ENCODE measurements at places on chromosomes 1 and 21.

- peak; percentile 8 for DNase-seq
Observed at GRCh38 chr1:209882942-209883340, 55.1 kb upstream of the SYT14 start.

GRCh38 chr1:110682898-110683297 is 8.2 kb upstream of the KCNA3 start:
- no peak for DNase-seq

- DNase-seq: no peak
Observed at GRCh38 chr1:206587904-206588303, 24.4 kb downstream of the EIF2D start.

GRCh38 chr1:212608959-212609700 is 569 bp downstream of the ATF3 start:
- DNase-seq: no peak

GRCh38 chr1:68148631-68149030 is 83.7 kb downstream of the WLS start:
- no peak for DNase-seq

DNA sequence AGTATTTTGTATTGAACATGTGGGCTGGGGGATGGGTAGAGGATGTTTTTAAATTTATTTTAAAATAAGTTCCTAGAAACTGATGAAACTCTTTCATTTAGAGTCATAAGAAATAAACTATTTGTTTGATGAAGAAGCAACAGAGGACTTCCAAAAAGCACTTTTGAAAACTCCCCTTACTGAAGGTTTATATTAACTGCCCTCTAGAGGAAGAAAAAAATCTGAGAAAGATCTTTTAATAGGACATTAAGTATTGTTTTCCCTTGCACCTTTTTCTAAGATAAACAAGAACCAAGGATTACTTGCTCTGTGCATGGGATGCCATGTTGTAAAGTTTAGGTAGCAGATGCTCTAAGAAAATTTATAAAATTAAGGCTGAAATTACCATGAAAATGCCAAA is 14.1 kb downstream of the DISP1 start:
- DNase-seq: no peak

GRCh38 chr1:9289711-9290485 is 2.8 kb upstream of the SPSB1 start:
- no peak for DNase-seq

DNA sequence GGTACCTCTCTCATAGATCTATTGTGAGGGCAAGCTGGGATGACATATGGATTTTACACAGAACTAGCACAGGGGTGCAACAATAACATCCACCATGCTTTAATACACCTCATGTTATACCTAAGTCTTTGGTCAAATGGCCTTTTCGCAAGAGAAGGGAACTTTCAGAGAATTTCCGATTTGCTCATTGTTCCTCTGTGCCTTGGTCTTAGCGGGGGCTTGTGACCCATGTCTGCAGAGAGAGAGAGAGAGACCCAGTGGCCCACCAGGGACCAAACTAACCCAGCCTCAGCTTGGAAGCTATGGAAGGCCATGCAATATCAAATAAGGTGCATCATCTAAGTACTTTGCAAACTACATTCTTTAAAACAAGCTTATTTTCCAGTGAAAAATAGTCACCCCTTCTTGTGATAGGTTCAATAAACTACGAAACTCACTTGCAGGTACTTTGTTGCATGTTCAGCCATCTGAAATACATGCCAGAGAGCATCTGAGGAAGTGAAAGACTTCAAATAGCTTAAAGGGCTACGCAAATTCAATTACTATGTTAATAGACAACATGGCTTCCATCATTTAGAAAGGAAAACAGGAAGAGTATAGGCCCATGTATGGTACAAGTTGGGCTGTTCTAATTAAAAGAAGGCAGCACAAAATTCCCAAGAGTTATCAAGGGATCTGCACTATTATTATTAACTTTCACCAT is 100.7 kb downstream of the KCNN3 start:
- DNase-seq: no peak

DNA sequence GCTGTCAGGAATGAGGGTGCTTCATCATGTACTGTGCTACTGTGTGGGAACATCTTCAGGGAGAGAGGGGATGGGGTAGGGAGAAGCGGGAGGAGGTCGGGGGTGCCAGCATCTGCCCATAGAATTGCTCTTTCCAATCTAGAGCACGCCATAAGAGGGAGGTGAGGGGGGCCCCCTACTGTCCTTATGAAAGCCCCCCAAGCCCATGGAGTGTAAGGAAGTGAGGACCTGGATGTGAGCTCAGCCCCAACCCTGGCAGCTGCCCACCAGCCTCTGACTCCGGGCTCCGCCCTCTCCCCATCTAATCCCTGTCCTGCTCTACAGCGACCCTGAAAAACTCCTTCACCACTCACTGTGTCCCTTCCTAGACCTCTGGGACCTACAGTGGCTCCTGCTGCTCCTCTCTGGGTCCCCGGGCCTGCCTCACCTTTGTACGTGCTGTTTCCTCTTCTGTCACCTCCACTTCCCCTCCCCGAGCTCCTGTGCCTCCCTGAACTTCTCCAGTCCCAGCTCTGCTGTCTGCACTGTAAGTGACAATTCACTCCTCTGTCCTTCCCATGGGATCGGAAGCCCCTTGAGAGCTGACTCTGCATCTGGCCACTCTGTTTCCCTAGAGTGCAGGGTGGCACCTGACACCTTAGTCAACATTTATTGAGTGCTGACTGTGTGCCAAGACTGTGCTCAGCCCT is 269.4 kb downstream of the PTPRU start:
- DNase-seq: no peak

DNA sequence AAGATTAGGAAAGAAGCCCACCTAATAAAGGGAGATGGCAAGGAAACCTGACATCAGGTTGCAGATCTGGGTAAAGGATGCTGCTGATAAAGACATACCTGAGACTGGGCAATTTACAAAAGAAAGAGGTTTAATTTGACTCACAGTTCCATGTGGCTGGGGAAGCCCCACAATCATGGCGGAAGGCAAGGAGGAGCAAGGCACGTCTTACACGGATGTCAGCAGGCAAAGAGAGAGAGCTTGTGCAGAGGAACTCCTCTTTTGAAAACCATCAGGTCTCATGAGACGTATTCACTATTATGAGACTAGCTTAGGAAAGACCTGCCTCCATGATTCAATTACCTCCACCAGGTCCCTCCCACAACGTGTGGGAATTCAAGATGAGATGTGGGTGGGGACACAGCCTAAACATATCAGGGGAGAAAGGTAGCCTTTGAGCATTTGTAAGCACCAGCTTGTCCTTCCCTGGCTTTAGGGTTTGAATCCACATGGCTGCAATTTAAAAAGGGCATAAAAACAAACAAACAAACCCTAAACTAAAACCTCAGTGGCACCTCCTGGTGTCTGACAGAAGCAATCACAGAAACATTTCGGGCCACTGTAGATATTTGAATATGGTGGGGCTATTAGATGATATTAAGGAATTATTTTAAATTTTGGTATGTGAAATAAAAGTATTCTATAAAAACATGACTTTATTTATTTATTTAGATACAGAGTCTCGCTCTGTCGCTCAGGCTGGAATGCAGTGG is 33.1 kb downstream of the SLC2A7 start:
- no peak for DNase-seq

DNA sequence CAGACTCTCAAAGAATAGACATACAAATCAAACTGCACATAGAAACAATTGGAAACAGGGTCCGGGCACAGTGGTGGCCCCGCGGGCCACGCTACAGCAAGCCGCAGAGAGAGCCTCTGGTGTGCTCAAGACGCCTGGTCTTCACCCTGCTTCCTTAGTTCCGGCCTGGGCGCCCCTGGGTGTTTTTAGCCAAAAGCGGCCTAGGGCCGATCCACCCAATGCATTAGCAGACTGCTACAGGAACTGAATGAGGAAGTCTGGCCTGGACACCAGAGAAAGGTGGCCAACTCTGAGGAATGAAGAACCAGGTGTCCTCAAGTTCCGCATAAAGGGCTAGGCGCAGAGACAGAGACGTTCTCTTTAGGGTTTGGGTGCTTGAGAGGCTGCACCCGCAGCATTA is 1.7 kb downstream of the PRRX1 start:
- DNase-seq: no peak

DNA sequence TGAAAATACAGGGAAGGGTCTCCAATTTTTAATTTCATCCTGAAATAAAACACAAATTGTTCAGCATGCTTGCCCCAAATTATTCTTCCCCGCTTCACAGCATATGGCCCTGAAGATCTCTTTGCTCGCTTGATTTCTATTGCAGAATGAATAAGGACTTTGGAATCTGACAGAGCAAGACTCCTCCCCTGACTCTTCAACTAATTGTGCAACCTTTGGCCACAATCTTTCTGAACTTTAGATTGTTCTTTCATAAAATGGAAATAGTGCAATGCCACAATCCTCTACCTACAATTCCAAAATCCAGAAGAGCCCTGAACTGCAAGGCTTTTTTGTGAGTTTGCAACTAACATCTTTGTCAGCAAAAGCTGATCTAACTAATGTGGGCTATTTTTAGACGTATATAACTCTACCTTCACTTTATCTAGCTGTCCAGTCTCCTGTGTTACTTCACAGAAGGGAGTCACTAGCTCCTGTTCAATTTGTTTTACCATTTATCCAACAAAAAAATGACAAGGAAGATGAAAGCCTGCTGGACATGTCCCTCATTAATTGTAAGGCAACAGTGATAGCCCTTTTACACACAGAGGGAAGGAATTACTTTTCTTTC is 13.4 kb downstream of the RNASEL start:
- peak; percentile 66 for DNase-seq

DNA sequence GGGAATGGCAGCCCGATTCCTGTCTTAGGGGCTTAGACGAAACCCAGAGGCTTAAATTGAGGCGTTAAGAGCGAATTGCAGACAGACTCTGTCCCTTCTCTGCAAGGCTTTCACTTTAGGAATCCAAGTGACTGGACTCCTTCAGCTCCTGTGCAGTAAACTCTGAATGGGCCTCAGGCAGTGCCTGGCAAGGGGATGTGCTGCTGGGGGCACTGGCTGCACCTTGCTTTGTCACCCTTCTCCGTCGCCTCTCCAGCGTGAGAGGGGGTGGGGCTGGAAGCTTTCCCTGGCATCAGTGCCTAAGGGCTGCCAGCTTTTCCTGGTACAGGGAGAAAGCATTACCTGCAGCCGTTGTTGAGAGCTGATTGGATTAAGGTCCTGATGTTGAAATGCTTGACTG is 39.9 kb upstream of the NFASC start:
- no peak for DNase-seq

GRCh38 chr21:37917612-37918011 is 1.4 kb upstream of the KCNJ6 start:
- no peak for DNase-seq

GRCh38 chr1:22752339-22752738 is 41.7 kb downstream of the EPHB2 start:
- DNase-seq: no peak

DNA sequence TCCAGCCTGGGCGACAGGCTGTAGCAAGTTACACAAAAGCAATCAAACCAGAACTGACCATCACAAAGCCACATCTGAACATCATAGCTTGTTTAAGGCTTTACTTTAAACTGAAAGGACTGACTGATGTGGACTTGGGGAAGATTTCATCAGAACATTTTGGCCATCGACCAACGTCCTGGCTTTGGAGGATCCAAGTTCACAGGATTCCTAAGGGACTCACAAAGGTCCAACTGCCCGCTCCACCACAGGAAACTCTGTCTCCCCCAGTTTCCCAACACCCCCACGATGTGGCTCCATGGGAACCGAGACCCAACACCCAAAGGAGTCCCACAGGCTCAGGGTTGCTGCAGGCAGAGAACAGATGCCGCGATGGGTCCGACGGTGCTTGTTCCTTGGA is 9.3 kb downstream of the SSU72 start:
- DNase-seq: no peak

- no peak for DNase-seq
Observed at GRCh38 chr1:207890136-207890738, 20.7 kb downstream of the CD34 start.

DNA sequence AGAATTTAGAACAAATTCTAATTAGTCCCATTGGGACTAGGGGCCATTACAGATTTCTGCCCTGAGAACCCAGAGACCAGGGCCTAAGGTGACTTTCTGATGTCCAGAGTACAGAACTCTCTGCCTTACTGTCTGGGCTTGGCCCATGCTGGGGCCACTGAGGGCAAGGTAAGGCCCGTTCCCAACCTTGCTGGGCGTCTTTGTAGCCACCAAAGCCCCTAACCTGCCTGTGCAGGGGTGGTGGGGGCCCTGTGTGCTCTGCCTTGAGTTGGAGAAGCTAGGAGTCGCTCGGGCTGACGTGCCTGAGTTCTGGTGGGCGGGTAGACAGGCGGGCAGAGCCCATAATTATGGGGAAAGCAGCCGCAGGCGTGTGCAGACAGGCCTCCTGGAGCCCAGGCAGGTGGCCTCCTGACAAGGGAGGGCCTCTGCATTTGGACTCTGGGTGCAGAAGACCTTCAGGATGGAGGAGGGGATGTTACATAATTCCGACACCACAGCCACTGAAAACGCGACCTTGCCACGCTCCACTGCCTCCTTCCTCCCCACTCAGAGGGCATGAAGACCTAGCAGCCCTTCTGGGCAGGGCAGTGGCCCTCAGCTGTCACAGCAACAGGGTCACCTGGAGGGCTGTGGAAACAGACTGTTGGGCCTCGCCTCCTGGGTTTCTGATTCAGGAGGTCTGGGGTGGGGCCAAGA is 239.9 kb upstream of the TMEM51 start:
- DNase-seq: no peak

DNA sequence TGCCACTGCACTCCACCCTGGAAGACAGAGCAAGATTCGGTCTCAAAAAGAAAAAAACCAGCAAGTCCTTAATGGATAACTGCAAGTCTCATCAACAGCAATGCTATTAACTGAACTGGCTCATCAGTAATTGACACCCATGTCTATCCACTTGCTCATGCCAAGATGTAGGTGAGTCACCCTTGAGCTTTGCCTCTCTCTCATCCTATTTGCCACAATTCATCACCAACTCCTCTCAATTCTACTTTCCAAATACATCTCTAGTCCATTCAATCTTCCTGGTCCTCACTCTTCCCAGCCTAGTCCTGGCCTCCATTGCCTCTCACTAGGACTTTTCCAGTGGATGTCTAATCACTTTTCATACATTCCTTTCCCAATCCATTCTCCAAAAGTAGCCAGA is 103.7 kb upstream of the PRMT6 start:
- no peak for DNase-seq

GRCh38 chr1:203120325-203121153 is 7.0 kb upstream of the ADORA1 start:
- peak; percentile 64 for DNase-seq

- DNase-seq: no peak
Observed at GRCh38 chr21:36605426-36605825, 93.5 kb upstream of the SIM2 start.

DNA sequence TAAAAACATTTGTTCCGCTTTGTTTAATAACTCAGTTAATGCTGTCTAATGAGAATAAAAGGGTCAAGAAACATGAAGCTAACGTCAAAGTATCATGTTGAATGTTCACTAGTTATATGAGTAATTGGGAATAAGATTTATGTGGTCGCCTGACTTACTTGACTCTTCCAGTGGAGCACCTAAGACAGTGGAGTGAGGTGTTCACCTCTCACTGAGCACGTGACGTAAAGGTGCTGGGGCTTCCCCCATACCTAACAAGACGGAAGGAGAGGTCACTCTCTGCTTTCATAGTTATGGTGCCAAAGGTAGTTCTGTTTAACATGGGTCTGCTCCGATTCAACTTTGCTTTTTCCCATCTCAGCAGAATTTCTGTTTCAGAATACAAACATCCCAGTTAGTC is 686 bp downstream of the KMO start:
- no peak for DNase-seq
